ENCODE measurements at places on chromosomes 6 and 20.
A peak's percentile ranks its signal among the peaks of the same experiment; 100 is the strongest.

DNA sequence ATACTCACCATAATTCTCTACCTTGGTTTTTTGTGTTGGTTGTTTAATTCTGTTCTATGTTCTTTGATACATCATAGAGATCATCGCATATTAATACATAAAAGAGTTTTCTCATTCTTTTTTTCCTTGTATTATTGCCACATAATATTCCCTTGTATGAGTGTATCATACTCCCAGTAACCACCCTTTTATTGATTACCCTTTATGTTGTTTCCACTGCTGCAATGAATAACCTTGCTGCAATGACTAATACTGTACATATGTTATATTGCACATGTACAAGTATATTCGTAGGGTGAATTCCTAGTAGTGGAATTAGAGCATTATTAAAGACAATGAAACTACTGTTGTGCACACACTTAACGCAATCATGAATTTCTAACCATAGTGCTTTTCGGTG is 9.1 kb upstream of the SF3B5 start:
- no peak for DNase-seq

- no peak for DNase-seq
Observed at GRCh38 chr6:6861995-6862394, 245.8 kb upstream of the RREB1 start.

- no peak for DNase-seq
Observed at GRCh38 chr6:12200761-12201160, 89.4 kb upstream of the EDN1 start.

DNA sequence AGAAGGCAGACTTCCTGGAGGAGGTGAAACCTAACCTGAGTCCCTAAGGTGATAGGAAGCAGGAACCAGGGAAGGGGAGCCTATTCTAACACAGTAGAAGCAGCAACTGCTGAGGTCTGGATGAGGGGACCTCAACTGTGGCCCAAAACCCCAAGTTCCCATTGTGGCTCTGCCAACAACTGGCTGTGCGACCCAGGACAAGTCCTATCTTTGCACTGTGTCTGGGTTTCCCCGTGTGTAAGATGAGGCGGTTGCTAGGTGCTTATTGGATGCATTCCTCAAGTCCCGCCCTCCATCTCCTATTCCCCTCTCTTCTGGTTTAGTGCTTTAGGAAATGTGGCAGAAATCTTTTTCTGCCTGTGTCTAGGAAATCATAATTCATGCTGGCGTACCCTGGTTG is 52.2 kb upstream of the TTPAL start:
- no peak for DNase-seq

GRCh38 chr20:43119720-43120119 is 70.0 kb downstream of the PTPRT start:
- no peak for DNase-seq

DNA sequence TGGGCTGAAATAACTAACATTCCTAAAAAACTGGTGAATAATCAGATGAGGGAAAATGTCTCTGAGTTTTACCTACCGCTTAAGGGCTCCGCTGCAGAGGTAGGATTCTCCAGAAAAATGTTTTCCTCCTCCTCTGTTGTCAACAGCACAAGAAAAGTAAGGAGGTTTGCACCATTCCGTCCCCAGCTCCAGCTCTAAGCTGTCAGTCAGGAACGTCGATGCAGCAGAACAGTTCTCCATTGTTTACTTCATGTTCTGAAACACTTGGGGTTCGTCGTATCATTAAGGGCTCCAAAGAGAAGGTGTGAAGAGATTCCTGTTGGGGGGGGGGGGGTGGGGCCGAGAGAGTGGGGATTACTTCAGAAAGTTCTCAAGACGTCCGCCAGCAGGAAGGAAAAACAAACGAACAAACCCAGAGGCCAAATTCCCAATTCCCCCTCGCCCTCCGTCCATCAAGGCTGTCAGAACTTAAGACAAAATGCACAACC is 734 bp downstream of the MMS22L start:
- peak; percentile 8 for DNase-seq

DNA sequence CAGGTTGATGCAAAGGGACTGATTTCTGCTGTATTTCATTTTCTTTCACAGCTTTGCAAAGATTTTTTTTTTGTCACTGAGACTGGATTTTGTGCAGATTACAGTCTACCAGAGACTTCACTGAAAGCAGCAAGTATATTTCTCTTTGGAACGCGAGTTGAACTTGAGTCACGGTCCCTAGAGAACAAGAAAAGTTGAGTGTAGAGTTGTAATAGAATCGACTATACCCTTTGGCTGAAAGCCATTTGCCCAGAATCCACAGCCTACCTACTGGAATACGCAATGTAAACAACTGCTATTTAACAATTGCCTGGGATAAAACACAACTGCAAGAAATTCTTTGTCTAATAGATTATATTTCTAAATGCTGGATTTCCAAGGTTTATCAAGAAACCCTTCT is 520.6 kb downstream of the HDGFL1 start:
- no peak for DNase-seq

DNA sequence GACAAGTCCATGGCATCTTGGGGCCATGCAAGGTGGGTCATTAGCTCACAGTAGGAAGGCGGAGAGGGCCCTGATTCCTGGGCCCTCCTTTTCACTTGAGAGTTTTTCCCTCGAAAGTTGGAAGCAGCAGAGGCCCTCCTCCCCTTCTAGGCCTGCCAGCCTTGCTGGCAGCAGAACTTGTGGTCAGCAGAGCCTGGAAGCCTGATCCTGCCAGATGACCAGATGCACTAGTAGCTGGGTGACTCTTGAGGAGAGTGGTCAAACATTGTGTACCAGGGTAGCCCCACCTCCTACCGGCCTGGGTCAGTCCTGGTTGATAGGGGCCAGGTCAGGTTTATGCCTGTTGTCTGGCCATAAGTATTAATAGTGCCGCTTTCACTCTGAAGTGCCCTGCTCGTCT is 3.8 kb upstream of the HMGA1 start:
- no peak for DNase-seq

GRCh38 chr20:39643292-39643691 is 681.1 kb downstream of the DHX35 start:
- no peak for DNase-seq

GRCh38 chr6:162543221-162543620 is 184.3 kb downstream of the PRKN start:
- DNase-seq, result no peak

- no peak for DNase-seq
Observed at GRCh38 chr6:99016355-99016754, 68.6 kb upstream of the FBXL4 start.

GRCh38 chr6:15822835-15823234 is 160.0 kb upstream of the DTNBP1 start:
- DNase-seq, result no peak

- DNase-seq, result no peak
Observed at GRCh38 chr20:32450484-32451061, 92.4 kb downstream of the ASXL1 start.

DNA sequence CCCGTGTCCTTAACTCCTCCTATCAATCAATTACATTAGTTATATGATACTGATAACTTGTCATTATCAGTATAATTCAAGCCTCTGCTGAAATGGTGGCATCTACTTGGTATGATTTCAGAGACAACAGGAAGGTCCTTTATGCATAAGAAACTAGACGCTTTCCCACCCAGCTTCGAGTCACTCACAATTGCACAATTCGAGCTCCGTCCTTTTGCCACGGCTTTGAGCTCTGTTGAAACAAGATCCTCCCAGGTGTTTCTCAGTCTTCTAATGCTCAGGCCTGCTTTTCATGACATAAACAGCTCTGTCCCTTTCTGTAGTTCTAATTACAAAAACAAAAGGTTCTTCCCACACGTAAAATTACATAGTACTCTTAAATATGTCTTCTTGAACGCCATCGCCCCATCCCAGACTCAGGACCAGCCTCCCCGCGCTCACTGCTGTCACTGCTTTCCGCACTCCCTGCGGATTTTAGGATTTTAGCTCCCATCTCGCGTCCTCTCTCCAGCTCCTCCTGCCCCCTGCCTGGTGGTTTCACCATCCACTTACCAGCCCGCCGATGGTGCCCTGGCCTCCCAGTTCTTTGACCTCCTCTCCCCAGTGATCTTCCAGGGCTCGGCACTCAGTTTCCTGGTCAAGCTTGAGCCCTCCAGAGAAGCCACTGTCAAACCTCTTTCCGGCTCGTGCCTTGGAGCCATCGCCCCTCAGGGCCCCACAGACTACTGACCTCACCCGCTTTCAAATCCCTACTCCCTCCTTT is 23.2 kb upstream of the PNPLA1 start:
- no peak for DNase-seq

- no peak for DNase-seq
Observed at GRCh38 chr6:132693478-132693877, 20.4 kb downstream of the VNN1 start.

DNA sequence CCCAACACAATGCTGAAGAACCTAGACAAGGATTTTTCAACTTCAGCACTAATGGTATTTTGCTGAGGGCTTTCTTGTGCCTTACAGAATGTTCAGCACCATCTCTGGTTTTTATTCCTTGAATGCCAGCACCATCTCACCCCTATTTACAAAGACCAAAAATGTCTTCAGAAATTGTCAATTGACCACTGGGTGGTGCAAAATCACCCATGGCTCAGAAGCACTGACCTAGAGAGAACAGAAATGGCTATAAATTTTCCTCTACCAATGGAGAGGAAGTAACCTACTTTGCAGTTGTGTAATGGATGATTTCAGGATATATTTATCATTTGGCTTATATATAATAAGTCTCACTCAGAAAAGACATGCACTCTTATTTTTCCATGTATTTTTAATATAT is 431.0 kb upstream of the IRAK1BP1 start:
- DNase-seq, result peak; percentile 1

DNA sequence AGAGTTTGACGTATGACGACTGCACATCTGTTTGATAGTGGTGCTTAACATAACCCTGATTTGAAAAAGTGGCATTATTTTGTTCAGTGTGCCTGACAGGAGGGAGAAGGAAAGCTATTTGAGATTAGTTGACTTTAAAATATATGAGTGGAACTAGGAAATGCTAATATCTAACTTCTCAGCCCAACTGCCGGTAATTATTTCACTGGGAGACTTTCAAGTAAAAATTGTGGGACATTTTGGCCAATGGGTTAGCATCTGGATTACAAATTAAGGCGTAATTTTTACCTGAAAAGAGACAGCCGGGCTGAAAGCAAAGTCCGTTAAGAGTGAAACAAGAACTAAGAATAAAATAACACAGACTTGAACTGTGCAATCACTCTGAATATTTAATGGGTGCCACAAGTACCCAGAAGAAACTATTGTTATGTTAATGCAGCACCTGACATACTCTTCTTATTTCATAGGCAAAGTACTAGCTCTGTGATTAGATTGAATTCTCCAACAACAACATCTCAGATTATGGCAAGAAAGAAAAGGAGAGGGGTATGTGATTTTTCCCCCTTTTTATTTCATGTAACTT is 2.0 kb downstream of the HEY2 start:
- no peak for DNase-seq

- no peak for DNase-seq
Observed at GRCh38 chr6:137571854-137572253, 77.7 kb upstream of the OLIG3 start.

- DNase-seq, result no peak
Observed at GRCh38 chr20:5474646-5475550, 158.1 kb upstream of the PROKR2 start.

DNA sequence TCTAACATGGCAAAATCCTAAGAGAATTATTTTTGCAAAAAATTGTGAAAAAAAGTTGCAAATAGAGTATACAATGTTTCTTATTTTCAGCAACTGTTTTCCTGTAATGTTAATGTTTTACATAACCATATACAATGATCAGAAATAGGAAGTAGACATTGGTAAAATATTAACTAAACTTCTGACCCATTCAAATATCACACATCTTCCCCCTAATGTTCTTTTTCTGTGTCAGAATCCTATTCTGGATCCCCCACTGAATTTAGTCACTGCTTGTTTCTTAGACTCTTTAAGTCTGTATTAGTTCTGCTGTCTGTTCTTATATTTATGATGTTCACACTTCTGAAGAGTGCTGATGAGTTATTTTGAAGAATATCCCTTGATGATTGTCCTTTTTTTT is 62.0 kb downstream of the HFE start:
- no peak for DNase-seq

DNA sequence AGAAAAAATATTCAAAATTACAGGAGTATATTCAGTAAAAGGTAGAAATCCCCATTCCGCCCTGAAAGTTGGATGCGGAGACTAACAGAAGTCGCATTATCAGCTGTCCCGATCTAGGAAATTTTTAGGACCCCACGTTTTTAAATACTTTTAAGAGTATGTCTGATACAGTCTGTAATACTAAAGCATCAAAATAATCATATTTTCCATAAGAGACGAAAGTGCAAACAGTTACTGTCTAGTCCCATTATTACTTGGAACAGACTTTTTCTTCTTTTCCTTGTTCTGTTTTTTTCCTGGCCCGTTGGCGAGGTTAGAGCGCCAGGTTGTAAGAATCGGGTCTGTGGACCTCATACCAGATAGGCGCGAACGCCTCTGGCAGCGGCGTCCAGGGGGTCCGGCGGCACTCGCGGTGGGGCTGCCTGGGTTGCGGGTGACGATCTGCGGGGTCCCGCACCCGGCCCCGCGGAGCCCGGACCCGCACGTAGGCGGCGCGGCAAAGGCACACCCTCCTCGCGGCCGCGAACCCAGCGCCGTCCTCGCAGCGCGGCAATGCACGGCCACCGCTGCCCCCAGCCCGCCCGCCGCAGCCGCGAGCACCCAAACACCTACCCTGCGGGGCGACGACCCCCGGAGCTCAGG is 460 bp downstream of the PLAGL1 start:
- DNase-seq, result no peak

DNA sequence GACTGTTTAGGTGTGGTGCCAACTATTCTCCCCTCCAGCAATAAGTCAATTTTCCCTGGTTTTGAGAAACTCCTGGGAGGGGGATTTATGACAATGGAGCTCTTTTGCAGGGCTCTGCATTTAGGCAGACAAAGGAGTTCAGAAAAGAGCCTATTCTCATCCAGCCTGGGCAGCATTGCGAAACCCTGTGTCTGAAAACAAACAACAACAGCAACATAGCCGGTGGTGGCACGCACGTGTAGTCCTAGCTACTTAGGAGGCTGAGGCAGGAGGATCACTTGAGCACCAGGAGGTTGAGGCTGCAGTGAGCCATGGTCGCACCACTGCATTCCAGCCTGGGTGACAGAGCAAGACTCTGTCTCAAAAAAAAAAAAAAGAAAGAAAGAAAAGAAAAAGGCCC is 6.4 kb downstream of the CLPS start:
- DNase-seq, result no peak

GRCh38 chr6:149285626-149286025 is 31.9 kb upstream of the TAB2 start:
- no peak for DNase-seq

GRCh38 chr20:910870-911770 is 5.0 kb downstream of the ANGPT4 start:
- DNase-seq, result no peak

DNA sequence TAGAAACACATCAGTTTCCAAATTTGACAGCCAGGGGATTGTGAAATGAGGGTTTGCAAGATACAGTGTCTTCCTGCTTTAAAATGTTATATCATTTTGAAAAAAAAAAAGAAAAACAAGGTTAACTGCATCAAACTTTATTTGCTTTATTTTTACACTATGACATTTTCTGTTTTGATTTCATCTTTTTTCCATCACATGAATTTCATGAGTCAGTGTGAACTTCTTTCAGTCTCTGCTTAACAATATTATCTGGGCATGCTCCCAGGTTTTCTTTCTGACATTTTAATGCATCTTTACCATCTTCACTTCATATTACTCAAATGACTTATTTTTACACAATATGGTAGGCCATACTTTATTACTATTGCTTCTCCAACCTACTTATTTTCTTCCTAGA is 1.9 kb downstream of the NCOA7 start:
- no peak for DNase-seq

- DNase-seq, result no peak
Observed at GRCh38 chr20:17790296-17790695, 90.5 kb downstream of the BANF2 start.

- peak; percentile 87 for DNase-seq
Observed at GRCh38 chr20:46438156-46438750, 31.8 kb upstream of the ELMO2 start.
